Thoracic aorta (tissue), 2 donors: ENCODE measurements at places on chromosomes 3 and 15. TPM values are rescaled to one million over a fixed set of nuclear protein-coding genes. Genes with fewer than 3 reads are reported as not detected.

FAM3D gene
- total RNA-seq: not detected

VGLL3 gene
- 45.6 TPM for total RNA-seq

ERICH6 gene
- not detected for total RNA-seq

ARRDC4 gene
- 31.0 TPM for total RNA-seq

ADGRG7 gene
- total RNA-seq: not detected

EPHB3 gene
- 2.8 TPM for total RNA-seq

PTX3 gene
- 175 TPM for total RNA-seq

DNAH12 gene
- 0.95 TPM for total RNA-seq

SNTN gene
- not detected for total RNA-seq

CTXND1 gene
- total RNA-seq: not detected

DNA sequence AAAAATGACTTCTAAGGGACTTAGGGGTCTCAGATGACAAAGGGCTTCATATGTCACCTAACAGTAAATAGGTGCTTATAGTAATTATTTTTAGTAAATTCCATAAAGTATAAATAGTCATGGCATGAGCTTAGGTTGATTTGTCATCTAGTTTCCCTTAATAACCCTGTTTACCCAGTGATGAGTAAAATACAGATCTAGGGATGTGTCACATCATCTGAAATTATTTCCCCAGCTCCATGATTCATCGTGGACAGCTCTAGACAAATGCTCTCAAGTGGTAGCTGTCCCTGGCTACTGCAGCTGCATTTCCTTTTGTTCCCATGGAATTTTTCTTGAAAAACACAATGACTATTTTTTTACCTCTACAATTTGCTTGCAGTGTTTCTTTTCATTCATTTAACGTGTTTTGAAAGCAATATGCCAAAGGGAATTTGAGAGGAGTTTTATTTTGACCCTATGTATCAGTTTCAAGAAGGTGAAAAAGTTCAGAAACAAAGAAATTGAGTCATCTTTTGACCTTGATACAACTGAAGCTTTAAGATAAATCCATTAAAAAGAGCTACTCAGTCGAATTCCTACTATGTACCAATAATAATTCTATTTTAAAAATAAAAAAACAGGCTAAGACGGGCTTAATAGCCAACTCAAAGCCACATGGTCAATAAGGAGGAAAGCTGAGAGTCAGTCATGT lies 241.6 kb downstream of the KCNMB2 start:
- DNase-seq: no peak

DNA sequence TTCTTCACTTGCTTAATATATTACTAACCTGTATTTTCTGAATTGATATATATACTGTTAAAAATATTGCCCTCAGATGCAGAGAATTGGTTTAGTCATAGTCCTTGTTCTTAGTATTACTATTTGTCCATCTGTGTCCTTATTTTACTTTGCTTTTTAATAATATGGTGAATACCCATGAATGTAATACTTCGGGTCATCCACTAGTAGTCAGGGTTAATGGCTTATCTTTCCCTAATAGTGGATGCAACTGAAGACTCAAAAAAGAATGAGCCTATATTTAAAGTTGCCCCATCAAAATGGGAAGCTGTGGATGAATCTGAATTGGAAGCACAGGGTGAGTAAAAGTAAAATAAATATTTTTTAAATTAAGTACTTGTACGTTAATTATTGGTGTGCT lies 36.5 kb downstream of the U2SURP start:
- no peak for DNase-seq

DNA sequence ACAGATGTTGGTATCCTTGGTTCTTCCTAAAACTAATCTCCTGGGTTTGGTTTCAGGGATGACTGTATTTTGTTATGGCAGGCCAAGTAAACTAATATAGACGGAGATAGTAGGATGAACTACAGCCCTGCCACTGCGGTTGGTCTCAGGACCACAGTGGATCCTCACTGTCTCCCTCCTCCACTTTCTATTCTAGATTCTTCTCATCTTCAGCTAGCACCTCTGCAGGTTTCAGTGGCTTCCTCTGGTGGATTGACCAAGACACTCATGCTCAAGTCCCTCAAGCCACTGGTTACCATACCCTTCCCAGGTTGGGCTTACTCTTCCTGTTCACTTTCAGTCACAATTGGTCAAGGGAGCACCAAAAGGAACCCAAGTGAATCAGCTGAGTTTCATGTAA lies 71.1 kb upstream of the CLDN18 start:
- DNase-seq: no peak

DNA sequence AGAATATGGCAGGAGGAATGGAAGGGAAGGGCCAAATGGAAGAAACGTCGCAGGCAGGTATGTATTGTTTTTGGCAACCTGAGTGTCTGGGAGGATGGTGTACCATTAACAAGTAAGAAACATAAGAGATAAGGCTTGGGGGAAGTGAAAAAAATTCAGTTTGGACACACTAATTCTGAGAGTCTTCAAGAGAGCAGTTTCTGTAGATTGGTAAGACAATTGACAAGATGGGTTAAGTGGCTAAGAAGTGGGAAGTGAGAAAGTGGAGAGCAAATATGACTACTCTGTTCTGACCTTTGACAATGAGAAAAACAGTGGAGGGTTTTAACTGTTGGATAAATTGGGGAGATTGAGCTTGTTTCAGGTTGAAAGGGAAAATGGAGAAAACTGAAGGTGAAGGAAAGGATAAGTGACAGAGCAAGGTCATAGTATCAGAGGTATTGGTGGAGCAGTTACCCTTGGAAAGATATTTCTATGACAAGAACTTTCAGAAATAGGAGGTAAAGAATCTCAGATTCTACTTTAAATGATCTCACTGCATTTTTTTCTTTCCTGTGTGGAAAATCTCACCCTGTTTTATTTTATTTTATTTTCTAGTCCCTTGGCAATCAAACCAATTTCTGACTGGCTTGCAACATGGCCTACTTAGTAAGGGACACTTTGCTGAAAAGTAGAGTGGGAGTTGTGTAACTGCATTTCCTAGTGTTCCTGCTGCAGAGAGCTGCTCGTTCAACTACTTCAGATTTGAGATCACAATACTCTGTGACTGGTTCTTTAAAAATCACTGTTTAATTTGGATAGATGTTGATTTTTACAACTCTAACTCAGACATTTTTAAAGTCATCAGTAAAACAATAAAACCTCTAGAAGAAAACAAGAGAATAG lies 23.1 kb upstream of the GABPB1 start:
- DNase-seq: no peak

DNA sequence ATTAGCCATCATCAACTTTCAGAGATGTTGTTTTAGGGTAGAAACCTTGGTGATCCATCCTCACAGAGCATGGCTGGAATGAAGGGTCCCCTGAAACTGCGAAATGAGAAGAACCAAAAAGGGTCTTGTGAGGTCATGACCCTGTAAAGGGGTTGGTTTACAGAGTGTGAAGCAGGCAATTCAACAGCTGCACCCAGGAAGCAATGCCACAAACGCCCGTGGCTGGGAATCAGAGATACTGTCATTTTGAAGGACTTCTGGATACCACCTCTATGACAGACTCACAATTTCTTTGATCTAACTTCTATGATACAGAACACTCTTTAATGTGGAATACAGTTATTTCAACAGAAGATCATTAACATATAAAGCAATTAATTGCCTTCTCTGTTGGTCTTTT lies 79.1 kb downstream of the GREM1 start:
- DNase-seq: no peak

GRCh38 chr3:117762621-117763037 lies 1053.0 kb downstream of the TUSC7 start:
- DNase-seq: no peak

GRCh38 chr15:37037071-37037655 lies 63.2 kb downstream of the MEIS2 start:
- no peak for DNase-seq

DNA sequence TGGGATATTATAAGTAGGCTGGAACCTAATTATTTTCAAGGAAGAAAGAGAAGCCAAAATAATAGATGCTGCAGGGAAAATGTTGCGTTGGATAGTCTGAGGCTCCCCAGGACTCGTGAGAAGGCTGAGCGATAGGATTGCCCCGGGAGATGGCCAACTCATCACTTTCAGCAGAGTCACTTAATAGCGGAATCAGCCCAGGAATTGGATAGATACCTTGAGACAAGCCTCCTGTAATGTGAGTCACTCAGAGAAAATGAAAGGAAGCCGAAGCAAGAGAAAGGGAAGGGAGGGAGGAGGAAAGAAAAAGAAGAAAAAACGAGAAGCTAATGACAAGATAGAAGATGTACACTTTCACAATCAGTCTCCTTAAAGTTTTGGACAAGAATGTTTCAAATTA lies 94.3 kb downstream of the SQOR start:
- DNase-seq: no peak

DNA sequence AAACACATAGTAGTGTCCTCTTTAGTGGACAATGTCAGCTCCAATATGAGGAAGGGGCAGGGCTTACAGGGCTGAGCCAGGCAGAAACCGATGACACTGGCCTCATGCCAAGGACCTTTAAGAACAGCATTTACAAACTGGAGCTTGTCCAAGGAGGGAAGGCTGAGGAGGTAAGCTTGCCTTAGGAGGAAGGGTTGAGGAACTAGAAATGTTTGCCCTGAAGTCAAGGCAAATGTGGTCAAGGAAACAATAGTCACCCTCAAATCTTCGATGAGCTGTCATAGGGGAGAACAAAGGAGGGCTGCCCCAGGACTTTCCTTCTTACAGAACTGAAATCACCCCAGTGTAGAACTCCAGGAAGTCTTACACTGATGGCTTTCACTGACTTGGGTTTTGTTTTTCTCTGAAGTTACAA lies 136.4 kb downstream of the LIPC start:
- DNase-seq: no peak

DNA sequence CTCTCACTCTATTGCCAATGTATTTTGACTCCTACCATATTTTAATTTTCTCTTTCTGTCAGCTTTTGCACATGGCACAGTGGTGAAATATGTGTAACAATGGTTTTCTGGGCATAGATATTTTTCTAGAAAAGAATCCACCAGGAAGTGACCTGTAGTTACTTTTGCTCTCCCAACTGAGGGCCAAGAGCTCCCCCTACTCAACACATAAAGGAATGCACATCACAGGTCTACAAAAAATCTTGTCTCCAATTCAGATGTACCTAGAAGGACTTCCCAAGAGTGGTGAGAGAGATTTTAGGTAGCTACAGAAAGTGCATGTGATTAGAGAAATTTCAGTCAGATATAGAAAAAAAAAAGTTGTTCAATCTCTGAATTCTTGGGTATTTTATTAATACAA lies 15.6 kb downstream of the CPA3 start:
- DNase-seq: no peak

DNA sequence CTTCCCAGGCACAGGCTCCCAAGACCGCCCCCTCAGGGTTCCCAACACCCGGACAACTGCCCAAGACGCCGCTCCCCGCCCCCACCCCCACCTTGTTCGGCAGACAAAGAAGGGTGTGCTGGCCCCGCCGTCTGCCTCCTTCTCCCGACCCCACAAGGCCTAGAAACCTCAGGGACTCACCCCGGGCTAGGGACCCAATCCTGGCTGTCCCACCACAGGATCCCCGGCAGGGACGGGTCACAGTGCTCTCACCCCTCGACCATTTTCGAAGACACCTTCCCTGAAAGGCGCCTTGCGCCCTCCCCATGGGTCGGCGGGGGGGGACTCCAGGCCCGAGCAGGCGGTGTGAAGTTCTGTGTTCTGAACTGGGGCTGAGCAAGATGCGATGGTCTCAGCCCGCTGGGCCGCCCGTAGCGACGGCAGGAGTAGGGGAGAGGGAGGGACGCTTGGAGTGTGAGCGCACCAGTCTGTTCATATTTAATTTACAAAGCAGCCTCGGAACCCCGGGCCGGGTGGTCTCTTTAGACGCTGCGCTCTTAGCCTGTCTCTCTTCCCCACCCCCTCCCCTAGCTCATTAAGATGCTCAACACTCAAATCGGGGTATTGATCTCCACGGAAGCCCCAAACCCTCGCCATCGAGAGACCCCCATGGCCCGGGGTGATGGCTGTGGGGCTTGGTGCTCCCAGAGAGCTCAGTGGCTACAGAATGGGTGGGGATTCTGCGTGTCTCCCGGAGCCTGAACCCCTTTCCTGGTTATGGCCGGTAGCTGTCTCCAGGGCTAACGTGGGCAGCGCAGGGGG lies 1.4 kb upstream of the ISLR2 start:
- no peak for DNase-seq

DNA sequence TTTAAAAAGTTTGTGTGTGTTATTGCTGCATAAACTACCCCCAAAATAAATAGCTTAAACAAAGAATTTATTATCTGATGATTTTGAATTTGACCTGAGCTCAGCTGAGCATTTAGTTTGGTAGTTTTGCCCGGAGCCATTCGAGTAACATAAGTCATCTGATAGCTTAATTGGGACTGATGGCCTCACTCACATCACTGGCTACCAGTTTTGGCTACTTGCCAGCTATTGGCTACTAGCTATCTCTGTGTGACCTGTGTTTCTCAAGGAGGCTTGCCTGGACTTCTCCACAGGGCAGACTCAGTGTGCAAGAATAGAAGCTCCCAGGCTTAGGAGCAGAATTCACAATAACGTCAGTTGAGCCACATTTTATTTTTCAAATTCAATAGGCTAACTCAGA lies 9.0 kb downstream of the CNTN3 start:
- no peak for DNase-seq

DNA sequence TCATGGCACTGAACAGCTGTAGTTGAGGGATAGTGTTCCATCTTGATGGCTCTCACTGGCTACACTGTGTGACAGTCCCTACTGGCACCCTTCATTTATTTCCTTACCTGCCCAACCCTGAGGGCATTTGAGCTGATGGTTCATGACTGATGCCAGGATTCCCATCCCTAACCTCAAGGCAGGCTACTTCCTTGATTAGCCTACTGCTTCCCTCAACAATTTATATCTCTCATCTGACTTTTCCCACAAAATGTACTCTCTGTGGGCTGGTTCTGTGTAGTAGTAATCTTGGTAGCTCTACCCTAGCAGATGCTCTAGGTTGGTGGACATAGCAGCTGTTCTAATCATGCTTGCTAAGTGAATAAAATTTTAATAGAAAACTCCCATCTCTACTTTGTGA lies 106.0 kb downstream of the THRB start:
- DNase-seq: no peak

- no peak for DNase-seq
Measured at GRCh38 chr3:121592856-121593702, at the start of gene FBXO40. FBXO40 (plus strand) TSS chr3:121593379; CDS start chr3:121620576, 27,197 bp downstream.

DNA sequence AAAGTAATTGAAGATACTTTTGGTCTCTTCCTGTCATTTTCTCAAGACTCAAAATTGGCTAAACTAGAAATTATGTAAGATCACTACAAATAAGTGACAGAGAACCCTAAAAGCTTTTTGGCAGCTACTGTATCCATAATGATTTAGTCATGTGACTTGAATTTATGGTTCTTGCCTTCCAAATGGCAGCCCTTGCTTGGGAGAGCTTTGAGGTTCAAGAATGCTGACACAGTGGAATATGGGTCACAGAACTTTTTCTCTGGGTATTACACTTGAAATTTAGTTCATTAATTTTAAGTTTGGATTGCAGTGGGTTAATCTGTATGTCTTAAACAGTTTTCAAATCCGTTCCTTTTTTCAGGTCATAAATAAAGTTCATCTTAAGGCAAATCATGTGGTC lies 14.0 kb downstream of the LMLN start:
- DNase-seq: no peak
